Common myeloid progenitor, CD34-positive (primary cell): ENCODE measurements at places on chromosomes 2 and 18.

DNA sequence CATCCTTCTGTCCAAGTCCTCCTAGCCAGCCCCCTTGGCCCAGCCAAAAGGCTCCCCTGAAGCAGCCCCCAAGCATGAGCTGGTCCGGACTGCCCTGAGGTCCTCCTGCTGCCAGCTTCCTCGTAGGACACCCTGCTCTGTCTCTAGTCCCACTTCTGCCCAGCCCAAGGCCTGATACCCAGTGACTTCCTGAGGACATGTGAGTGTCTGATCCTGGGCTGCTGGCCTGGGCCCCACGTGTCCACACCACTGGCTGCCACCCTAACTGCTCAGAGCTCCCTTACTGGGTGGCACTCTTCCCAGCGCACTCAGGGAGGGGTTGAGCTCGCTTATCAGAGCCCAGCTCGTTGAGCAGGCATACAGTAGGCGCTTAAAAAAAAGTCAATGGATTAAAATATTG, 34.4 kb upstream of the PDIA6 start:
- no peak for DNase-seq

- DNase-seq, result no peak
Measured at GRCh38 chr2:10932345-10933151, 20.8 kb downstream of the KCNF1 start.

GRCh38 chr2:197969391-197969893, 165.0 kb downstream of the PLCL1 start:
- no peak for DNase-seq

DNA sequence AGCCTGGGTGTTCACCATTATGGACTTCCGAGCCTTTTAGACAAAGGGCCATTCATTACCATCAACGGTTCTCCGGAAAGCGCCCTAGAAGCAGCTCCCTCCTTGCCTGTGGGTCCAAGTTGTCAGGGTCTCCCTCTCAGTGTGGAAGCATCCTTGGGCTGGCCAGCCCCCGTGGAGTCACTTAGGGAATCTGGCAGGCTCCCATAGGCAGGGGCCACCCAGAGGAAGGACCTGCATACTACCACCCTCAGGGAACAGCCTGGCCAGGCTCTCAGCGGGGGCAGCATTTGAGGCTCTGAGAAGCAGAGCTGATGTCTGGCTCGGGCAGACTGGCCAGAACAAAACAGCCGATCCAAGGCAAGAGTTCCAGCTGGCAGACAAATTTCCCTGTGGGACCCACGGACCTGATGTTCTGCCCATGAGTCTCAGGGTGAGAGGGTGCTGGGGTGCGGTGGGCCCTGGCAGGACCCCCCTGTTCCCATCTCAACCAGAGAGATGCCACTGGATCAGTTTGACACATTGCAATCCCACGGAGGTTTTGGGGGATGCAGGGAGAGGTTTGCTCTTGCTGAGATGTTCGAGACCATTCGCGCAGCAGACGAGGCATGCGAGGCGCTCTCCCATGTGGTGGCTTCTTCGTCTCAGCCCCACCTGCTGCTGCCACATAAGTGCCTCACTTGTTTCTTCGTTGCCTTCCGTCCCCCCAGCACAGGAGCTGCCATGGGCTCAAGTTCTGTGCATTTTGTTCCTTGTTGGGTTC, 56.9 kb downstream of the ACKR3 start:
- DNase-seq, result no peak

GRCh38 chr2:217160978-217161973, 301.4 kb upstream of the TNP1 start:
- peak; percentile 58 for DNase-seq

GRCh38 chr18:7572822-7573221, 5.7 kb downstream of the PTPRM start:
- DNase-seq, result peak; percentile 44

GRCh38 chr18:39057423-39058064, 1491.9 kb upstream of the CELF4 start:
- DNase-seq, result no peak

- no peak for DNase-seq
Measured at GRCh38 chr2:180334514-180334913, 327.4 kb upstream of the CWC22 start.

GRCh38 chr2:79793006-79793405, 280.2 kb downstream of the CTNNA2 start:
- DNase-seq, result no peak

DNA sequence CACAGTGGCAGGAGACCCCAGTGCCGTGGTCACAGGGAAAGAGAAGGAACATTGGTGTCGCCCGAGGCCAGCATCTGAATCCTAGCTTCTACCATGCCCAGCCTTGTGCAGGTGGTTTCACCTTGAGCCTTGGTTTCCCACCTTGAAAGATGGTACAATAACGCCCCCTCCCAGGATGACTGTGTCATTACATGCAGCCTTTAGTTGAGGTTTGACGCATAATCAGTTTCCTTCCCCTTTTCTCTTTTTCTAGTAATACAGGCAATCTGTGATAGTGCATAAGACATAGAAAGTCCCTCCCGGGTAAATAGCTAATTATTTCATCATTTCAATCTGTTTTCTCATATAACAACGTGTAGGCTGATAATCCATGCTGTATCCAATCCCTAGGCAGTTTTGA, 29.8 kb upstream of the ZNF407 start:
- peak; percentile 78 for DNase-seq

DNA sequence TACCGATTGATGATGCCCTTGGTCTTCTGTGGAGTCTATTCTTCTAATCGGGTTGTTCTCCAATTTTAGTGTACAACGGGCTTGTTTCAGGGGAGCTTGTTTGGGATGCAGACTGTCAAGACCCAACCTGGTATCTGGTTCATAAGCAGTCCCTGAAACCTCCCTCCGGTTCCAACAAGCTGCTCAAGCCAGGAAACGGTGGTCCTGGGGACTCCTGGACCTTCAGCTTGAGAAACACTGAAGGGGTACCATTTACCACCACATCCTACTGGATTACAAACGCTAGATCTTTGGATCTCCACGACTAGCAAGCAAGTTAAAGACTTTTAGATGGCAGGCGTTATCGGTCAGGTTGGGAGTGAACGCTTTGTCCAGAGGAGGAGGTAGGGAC, 2.0 kb downstream of the BCL2 start:
- no peak for DNase-seq

GRCh38 chr2:222076973-222077690, 221.7 kb downstream of the PAX3 start:
- DNase-seq, result no peak

DNA sequence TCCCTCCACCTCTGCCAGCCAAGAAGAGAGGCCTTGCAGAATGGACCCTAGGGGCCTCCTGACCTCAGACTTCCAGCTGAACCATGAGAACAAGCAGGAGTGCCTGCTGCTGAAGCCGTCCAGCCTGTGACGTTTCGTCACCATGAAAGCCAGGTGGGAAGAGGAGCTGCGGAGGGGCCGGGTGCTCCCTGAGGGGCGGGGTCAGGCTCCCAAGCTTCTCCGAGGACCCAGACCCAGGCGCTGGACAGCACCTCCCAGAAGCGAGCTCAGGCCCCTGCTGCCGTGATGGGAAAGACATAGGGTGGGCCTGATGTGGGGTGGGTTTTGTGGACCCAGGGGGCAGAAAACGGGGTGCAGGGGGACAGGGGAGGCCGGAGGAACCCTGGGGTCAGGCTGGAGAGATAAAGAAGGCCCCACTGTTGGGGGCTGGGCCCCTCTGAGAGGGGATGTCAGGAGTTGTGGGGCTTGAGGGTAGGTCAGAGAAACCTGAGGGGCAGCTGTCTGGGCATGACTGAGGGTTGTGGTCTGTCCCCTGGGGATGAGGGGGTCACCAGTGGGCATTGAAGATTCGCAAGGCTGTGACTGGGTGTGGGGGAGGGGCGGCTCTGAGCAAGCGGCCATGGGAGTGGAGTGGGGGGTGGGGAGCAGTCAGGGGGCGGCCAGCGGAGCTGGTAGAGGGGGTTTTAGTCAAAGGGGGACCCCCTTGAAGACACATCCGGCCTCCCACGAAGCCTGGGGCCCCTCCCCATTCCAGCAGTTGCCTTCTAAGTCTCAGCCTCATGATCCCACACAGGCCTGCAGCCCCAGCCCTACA, 73.4 kb upstream of the ODC1 start:
- no peak for DNase-seq

DNA sequence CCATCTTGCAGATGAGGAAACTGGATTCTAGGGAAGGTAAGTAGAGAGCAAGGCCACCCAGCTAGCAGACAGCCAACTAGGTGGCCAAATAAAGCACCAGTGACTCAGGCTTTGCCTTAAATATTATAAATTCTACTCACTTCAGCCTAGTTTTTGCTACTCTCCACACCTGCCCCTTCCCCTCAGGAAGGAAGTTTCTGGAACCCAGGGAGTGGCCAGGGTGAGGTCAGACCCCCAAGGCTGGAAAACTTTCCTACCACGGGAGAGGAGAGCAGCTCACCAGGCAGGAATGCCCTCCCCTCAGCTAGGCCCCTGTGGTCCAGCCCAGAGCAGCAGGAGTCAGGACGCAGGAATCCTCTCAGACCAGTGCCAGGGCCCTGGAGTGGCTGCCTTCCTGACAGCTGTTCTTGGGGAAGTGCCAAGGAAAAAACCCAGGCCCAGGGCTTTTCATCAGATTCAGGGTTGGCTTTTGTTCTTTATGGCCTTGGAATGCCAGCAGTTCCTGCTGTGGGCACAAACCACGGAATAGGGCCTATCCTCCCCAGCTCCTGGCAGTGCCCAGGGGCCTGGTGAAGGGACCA, 5.1 kb upstream of the PAX8 start:
- DNase-seq, result no peak

DNA sequence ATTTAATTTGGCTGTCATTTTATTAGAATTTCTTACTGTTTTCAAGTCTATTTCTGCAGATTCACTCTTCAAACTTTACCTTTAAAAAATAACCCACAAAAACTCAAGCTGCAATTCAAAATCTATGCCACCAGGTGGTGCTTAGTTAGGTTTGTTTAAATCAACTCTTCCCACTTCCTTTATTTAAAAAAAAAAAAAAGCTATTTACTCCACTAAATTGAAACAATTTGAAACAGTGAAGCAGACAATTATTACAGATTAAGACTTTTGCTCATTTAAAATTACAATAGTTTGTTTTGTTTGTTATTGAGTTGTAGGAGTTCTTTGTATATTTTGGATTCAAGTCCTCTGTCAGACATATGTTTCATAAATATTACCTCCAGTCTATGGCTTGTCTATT, 300.0 kb downstream of the PDE11A start:
- peak; percentile 85 for DNase-seq

- DNase-seq, result peak; percentile 71
Measured at GRCh38 chr2:65057391-65058052, 1.3 kb downstream of the CEP68 start.

DNA sequence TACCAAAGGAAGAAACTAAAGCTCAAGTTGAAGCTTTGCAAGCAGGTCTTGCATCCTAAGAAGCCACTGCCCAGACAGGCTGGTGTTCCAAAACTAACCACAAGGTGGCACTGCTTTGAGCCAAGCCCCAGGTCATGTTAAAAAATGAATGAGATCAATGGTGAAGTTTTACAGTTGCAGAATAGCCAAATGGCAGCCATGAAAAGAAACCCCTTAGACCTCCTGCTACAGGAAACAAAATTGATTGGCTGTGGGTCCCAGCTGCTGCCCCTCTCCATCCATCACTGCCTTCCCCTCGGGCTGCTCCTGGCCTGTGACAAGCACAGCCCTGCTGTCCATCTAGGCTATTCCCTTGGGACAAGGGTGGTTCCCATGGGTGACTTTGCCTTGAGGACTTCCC, 20.7 kb upstream of the MREG start:
- DNase-seq, result peak; percentile 74

DNA sequence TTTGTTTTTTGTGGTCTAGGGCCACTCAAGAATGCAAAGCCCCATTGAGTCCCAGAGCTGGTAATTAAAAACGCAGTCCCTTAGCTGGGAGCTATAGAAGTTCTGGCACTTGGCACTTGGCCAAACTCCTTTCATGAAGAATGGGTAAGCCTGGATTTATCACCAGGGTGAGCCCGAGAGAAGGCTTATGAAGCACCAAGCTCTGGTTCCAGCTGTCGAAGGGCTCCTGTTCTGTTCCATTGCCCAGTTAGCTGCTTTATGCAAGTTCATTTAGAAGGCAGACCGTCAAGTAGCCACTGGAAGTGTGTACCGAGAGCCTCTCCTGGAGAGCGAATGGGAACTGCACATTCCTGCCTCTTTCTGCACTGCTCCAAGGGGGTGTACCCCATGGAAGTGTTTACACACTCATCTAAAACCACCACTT, 14.2 kb downstream of the ECEL1 start:
- DNase-seq, result no peak

DNA sequence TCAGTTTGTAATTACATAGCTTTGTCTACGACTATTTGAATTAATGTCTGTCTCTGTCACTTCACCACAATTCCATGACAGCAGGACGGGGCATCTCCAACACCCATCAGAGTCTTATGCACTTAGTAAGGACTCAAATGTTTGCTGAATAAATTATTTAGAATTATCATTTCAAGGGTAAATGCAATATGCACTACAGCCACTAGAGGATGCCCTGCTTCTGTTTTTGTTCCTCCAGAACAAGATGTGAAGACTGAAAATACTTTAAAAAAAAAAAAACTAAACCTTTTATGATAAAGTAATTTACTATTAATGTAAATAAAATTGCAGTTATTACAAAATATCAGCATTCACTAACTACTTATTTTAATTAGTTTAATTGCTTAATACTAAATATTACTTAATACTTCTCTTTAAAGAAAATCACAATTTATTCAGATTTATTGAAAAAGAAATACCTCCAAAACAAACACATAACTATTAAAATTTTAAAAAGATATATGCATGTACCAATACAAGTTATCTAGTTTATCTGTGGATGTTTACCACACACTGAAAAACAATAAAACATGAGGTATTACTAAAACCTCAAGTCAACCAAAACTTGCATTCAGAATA, 3.2 kb downstream of the PIGN start:
- DNase-seq, result peak; percentile 80

DNA sequence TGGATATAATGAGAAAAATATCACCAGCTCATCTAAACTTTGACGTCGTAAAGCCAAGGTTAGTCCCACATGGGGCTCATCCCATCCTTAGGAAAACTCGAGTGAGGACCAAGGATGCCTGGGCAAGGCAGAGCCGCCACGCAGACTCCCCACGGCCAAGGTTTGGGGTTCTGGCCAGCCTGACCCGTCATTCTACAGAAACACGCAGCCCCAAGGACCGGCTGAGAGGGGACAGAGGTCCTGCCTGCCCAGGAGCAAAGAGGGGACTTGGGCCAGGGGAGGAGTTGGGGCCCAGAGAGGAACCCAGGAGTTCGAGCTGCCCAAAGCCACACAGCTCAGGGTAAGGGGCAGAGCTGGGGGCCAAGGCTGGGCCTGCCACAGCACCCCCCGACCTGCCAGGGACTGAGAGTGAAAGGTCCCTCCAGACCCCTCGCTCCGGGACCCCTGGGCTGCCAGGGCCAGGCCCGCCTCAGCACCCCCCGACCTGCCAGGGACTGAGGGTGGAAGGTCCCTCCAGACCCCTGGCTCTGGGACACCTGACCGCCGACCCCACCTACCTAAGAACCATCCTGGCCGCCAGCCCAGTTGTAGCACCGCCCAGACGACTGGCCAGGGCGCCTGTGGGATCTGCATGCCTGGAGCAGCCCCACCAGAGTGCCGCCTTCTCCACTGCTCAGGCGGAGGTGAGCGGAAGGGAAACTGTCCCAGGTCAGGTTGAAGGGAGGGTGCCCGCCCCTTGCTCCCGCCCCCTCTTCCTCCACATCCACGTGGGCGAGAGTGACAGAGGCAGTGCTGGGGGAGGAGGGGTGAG, at the start of gene PDCD1:
Gene PDCD1 (minus strand): TSS at position 689 of the 811 bp plus-strand sequence. CDS start 56 bp downstream, at position 633.
- no peak for DNase-seq

GRCh38 chr2:220466251-220466691, 838.8 kb downstream of the SLC4A3 start:
- no peak for DNase-seq

- no peak for DNase-seq
Measured at GRCh38 chr18:58466636-58467205, 162.2 kb downstream of the ALPK2 start.

- DNase-seq, result no peak
Measured at GRCh38 chr2:18151237-18151636, 272.8 kb downstream of the KCNS3 start.
